ENCODE measurements at places on chromosomes 5 and 9. TPM values are rescaled to one million over a fixed set of nuclear protein-coding genes. Genes with fewer than 3 reads are reported as not detected.

- H3K4me3 ChIP-seq = no peak overlapping the region
- H3K4me1 ChIP-seq = no peaks in the 10 kb centered on the region
- DNase-seq = no peak
- H3K27me3 ChIP-seq = no peaks in the 10 kb centered on the region
- no peaks in the 10 kb centered on the region for H3K36me3 ChIP-seq
Measured at GRCh38 chr5:115450741-115451140, 93.8 kb downstream of the FEM1C start.

- peaks cover 3% of the 10 kb centered on the region for H3K36me3 ChIP-seq
- H3K27ac ChIP-seq = no peak overlapping the region
- DNase-seq = no peak
Measured at GRCh38 chr5:143134900-143135299, 268.6 kb downstream of the NR3C1 start.

DNA sequence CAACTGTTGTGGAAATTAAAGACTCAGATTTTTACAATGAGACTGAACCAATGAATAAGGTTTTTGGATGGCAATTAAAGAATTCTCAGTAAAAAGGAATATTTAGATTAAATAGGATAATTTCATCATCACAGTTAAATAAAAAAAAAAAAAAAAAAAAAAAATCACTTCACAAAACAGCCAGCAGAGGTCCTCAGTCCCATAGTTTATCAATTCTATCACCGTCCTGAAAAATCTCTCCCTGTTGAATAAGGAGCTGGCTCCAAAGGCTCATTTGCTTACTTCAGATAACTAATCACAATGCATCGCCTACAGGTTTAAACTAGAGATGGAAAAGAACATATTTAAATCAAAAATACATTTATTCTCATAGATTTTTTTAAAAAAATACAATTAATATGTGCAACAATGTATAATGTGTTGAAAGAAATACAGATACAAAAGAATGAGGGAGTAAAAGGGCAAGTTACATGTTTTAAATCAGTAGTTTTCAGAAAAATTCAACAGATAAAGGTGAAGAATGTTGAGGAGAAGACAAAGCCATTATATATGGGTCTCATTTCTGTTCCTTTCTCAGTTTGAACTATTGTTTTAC is 175.8 kb upstream of the CHD1 start:
- no peaks in the 10 kb centered on the region for H3K27me3 ChIP-seq
- DNase-seq = peak; percentile 20
- H3K36me3 ChIP-seq = no peaks in the 10 kb centered on the region
- H3K4me1 ChIP-seq = no peaks in the 10 kb centered on the region

The NPDC1 gene
- 43.5 TPM for total RNA-seq

The ADAMTS12 gene
- total RNA-seq = 0.15 TPM

GRCh38 chr9:121587863-121588262 is 63.6 kb upstream of the DAB2IP start:
- H3K27ac ChIP-seq = no peak overlapping the region
- DNase-seq = no peak
- no peaks in the 10 kb centered on the region for H3K4me1 ChIP-seq
- H3K27me3 ChIP-seq = peaks cover 2% of the 10 kb centered on the region
- no peak overlapping the region for H3K4me3 ChIP-seq
- H3K36me3 ChIP-seq = no peaks in the 10 kb centered on the region
